Left ventricle myocardium superior (tissue), 1 donor: ENCODE measurements at places on chromosomes 2 and 18. TPM values are rescaled to one million over a fixed set of nuclear protein-coding genes. Genes with fewer than 3 reads are reported as not detected.

DNA sequence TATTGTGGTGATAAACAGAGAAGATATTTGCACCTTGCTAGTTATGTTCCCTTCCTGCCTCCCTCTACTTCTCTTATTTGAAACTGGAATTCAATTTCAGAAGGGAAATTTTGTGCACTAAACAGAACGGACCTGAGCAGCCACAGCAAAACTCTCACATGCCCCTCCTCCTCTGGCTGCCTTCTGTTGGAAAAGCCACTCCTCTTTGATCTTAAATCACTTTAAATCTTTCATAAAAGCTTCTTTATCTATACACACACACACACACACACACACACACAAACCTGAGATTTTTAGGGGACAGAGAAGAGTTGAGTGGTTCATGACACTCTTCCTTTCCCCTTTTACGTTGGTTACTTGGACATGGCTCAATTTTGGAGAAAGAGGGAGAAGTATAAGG, 5.6 kb downstream of the TBR1 start:
- no peak for DNase-seq

Gene PLCD4
- 0.55 TPM for total RNA-seq

Gene GDF7
- total RNA-seq: 0.32 TPM

DNA sequence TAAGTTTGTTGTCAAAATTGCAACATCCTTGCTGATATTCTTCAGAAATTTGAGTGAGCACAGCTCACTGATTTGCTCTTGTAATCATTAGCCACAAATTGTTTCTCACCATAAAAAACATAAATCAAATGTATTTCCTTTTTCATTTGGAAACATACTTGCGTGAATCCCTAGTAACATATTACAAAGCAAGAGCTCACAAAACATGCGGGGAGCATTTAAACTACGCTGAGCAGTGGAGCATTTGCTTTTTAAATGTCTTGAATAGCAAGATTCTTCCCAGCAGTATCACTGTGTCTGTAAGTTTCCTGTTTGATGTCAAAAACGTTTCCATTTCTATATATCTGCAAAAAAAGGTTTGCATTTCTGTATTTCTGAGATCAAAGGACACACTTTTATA, 788.3 kb upstream of the SALL3 start:
- DNase-seq: no peak

Gene TTN
- total RNA-seq: 3,610 TPM

GRCh38 chr18:44342162-44342561, 338.5 kb upstream of the SETBP1 start:
- no peak for DNase-seq

Gene ZC3H6
- 21.8 TPM for total RNA-seq

DNA sequence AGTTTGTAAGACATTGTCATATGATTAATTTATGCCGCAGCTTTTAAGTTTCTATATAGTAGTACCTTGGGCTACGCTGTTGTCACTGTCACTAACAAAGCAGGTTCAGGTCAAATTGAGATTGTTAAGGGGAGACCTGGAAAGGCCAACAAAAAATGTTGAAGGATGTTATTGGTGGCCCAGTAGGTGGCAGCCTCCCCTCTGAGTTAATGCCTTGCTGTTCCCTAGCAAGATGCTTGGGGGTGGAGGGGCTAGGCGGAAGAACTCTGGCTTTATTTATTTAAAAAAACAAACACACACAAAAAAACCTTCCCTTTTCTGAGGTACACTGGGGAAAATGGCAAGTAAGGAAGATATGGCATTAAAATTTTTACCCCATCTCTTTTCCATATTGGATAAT, 128.3 kb upstream of the ATP5MC3 start:
- no peak for DNase-seq

Gene RBM45
- total RNA-seq: 4.5 TPM

Gene CFAP210
- not detected for total RNA-seq
